ENCODE measurements at places on chromosomes 4 and X. TPM values are rescaled to one million over a fixed set of nuclear protein-coding genes. Genes with fewer than 3 reads are reported as not detected.

MAGEA12 gene
- not detected for polyA plus RNA-seq

C1QTNF7 gene
- polyA plus RNA-seq: not detected

DRP2 gene
- polyA plus RNA-seq: 0.06 TPM

NR0B1 gene
- not detected for polyA plus RNA-seq

SFRP2 gene
- 0.02 TPM for polyA plus RNA-seq

JCHAIN gene
- not detected for polyA plus RNA-seq

GAK gene
- 25.1 TPM for polyA plus RNA-seq

PCDH11X gene
- polyA plus RNA-seq: not detected

VCX gene
- polyA plus RNA-seq: not detected

TMEM35A gene
- 0.19 TPM for polyA plus RNA-seq

PLAC1 gene
- 1.0 TPM for polyA plus RNA-seq

ATP2B3 gene
- not detected for polyA plus RNA-seq

XG gene
- 0.11 TPM for polyA plus RNA-seq

GAGE12J gene
- not detected for polyA plus RNA-seq

NSUN7 gene
- not detected for polyA plus RNA-seq

TGIF2LX gene
- not detected for polyA plus RNA-seq

CT45A1 gene
- not detected for polyA plus RNA-seq

Measured in mammary epithelial cell (primary cell).